ENCODE measurements at places on chromosomes 6 and 20.

GRCh38 chr6:132973514-132973993 is 159.2 kb downstream of the RPS12 start:
- no peak for DNase-seq

DNA sequence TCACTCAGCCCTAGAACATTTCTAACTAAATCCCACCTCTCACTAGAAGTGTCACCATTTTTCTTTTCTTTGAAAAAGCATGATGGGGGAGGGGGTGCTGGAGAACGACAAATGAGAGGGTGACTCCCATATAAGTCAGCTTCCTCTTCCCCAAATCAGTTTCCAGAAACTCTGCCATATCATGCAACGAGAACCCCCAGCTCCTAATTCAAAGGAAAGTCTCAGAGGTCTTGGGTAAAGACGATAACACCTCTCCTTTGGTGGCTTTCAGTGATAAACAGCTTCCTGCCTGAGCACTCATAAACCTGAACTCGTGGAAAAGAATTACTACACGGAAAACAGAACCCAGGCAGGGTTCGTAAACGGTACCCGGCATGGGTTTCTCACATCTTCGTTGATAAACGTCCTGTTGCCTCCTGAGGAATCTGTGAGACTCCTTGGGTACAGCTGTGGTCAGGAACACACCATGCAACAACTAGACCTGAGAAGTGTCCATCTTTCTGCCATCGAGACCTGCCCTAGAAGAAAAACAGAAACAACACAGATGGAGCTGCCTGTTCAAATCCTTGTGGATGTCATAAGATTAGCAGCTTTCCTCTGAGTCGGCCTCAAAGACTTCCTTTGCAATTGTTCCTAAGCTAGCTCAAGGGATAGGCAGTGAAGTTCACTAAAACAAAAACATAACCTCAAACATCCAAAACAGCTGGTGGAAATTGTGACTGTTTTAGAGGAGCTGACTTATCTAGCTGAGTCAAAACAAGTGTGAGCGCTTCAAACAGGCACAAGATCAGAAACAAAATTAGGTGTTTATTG is 185.8 kb upstream of the PRDM1 start:
- peak; percentile 35 for DNase-seq

DNA sequence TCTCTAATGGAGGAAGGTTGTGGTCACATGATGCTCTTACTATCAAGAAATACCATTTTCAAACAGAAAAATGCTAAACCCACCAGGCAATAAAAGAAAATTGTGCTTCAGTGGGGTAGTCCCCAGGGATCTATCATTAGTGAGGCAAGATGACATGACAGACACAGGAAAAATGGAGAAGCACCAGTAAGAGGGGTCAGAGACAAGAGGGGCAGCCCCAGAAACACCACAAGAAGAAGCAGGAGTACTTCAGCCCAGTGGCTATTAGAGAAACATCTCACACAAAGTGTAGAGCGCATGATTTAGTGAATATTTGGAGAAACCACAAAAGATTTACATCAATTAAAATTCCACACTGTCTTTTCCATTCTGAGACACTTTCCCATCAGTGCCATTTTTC is 10.2 kb upstream of the TMEM200A start:
- DNase-seq = no peak

DNA sequence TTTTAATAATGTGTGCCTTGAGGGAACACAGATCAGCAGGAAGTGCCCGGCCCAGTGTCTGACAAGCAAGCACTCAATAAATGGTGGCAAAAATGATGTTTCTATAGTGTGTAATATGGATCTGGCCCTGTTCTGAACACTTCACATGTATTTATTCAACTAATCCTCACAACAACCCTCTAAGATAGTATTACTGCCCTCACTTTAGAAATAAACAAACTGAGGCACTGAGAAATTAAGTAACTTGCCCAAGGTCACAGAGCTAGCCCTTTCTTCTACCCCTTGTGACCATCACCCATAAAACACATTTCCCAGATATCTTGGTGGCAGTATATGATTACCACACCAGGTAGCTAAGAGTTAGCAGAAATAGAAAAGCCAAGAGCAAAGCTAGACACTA is 12.8 kb upstream of the MTFR2 start:
- no peak for DNase-seq

DNA sequence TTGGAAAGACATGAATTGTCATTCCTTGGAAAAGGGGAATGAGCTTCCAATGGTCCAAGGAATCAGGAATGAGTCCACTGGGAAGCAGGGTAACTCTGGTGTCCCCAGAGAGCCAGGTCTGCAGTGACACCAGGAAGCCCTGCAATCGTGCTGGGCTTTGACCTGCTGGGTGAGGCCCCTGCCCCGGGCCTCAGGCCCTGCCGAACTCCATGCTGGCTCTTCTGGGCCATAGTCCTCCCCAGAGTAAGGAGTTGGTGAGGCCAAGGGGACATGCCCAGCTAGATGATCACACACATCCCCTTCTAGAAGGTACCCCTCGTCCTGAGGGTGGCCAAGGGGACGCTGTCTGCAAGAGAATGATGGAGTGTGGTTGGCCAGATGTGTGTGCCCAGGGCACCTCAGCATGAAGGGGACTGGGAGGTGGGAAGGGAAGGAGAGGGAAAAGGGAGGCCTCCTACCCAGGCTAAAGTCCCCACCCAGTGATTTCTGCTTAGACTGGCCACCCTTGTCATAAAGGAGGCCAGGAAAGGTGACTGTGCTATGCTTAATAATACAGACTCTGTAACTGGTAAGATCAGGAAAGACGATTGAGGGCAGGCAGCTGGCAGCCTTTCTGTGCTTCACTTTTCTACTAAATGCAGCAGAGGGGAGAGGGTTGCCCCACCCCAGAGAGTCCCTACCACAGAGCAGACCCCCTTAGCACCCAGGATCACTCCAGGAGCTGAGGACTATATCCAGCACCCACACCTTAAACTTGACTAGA is 119.3 kb downstream of the SNX5 start:
- no peak for DNase-seq

- DNase-seq = no peak
These were observed 59.4 kb upstream of the BACH2 start for GRCh38 chr6:90356012-90356421.

GRCh38 chr6:36673882-36674281 is 4.6 kb upstream of the CDKN1A start:
- no peak for DNase-seq

DNA sequence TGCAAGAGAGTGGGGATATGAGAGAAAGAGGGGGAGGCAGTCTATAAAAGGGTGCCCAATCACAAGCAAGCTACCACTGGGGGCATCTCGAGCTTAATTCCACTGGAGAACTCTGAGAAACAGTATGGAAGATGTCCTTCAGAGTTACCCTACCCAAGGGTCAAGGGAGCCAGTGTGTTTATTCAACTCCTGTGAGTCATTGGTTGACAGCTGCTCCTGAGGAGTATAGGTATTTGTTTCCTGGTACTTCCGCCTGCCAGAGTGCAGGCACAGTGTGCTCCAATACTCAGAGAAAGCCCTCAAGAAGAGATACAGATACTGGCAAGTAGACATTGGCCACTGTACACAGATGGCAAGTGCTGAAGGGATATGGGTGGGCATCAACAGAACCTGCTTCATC is 49.5 kb downstream of the ARHGAP40 start:
- no peak for DNase-seq

GRCh38 chr20:3423126-3423525 is 15.7 kb upstream of the DNAAF9 start:
- no peak for DNase-seq

DNA sequence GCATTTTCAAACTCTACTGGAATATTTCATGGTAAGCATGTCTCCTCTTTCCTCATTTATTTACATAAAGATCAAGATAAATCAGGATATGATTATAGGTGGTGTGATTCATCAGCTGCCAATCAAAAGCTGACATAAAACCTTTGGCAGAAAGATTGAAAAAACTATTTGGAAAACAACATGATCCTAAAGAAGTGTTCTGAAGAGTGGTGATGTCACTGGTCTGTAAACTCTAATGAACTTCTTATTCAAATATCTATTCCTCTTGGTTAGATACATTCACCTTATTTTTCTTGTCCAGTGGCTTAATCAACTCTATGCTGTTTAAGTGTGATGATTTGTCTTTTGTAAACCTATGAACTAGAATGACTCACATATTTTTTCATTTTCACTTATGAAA is 535.5 kb upstream of the CITED2 start:
- no peak for DNase-seq

GRCh38 chr6:51927450-51927849 is 160.0 kb downstream of the PKHD1 start:
- no peak for DNase-seq

DNA sequence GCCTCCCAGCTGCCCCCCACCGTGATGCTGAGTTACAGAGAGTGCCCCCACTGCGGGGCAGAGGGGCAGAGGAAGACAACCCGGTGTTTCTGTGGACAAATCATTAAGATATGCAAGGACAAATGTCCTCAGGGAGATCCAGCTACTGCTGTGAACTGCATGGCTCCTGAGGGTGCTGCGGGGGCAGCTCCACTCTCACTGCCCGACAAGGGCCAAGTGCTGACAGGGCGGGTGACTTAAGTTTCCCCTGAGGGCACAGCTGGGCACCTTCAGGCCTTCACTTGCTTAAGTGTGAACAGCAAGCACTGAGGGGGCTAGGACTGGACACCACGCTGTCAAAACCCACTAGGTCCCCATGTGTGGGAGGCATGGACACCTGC is 26.2 kb upstream of the TCFL5 start:
- DNase-seq = no peak

GRCh38 chr20:50294164-50295088 is 103.8 kb downstream of the CEBPB start:
- no peak for DNase-seq

Data from stimulated activated CD4-positive, alpha-beta T cell treated with anti-CD3 and anti-CD28 coated beads, Interleukin-15, amount 100 ng/mL, for 48 hours (primary cell).